Chondrocyte (in vitro differentiated cells): ENCODE measurements at places on chromosomes 5 and 9. TPM values are rescaled to one million over a fixed set of nuclear protein-coding genes. Genes with fewer than 3 reads are reported as not detected.

Gene SLC1A3
- total RNA-seq: 1.3 to 5.1 TPM (median 1.8 TPM) in 3 replicates

Gene TRIM7
- total RNA-seq: 4.2 to 8.1 TPM (median 5.7 TPM) in 3 replicates

Gene MYMK
- total RNA-seq: not detected in 3 replicates

Gene HCN1
- total RNA-seq: not detected in 3 replicates

Gene MAP3K1
- total RNA-seq: 14.2 to 14.8 TPM (median 14.6 TPM) in 3 replicates

Gene NEUROG1
- not detected in 3 replicates for total RNA-seq

Gene MEGF10
- 6.6 to 10.8 TPM (median 7.8 TPM) in 3 replicates for total RNA-seq

Gene SOHLH1
- not detected in 3 replicates for total RNA-seq

Gene MYOT
- total RNA-seq: not detected in 3 replicates

Gene TPPP
- 0.07 to 0.70 TPM (median 0.56 TPM) in 3 replicates for total RNA-seq

Gene NDOR1
- total RNA-seq: 10.8 to 17.7 TPM (median 13.2 TPM) in 3 replicates

Gene NAIP
- 4.0 to 8.0 TPM (median 4.3 TPM) in 3 replicates for total RNA-seq

Gene AGGF1
- 17.3 to 21.0 TPM (median 17.4 TPM) in 3 replicates for total RNA-seq

Gene ADRB2
- total RNA-seq: 0.40 to 1.2 TPM (median 0.54 TPM) in 3 replicates
